Stimulated activated CD8-positive, alpha-beta memory T cell treated with anti-CD3 and anti-CD28 coated beads, Interleukin-15, amount 100 ng/mL, for 4 hours (primary cell): ENCODE measurements at places on chromosomes 5 and 9.

GRCh38 chr5:145971108-145971507 is 34.7 kb downstream of the SH3RF2 start:
- no peak for DNase-seq

GRCh38 chr5:76106149-76106548 is 23.0 kb downstream of the SV2C start:
- DNase-seq: no peak

DNA sequence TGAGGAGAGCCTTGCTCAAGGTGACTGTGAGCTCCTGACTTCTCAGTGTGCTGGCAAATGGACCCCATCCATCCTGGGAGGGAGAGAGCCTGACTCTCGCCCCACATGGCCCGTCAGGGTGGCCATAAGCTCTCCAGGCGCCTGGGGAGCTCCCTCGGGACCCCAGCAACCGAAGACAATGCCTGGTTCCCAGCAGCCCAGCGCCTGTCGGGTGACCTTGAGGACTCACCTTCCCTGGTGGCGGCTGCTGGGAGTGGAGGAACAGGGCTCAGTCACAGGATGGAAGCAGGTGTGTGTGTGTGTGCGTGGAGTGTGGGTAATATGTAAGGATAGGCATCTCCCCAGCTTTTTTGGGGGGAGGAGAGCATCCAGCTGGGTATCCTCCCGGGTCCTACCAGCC is 190.3 kb downstream of the MELK start:
- no peak for DNase-seq

DNA sequence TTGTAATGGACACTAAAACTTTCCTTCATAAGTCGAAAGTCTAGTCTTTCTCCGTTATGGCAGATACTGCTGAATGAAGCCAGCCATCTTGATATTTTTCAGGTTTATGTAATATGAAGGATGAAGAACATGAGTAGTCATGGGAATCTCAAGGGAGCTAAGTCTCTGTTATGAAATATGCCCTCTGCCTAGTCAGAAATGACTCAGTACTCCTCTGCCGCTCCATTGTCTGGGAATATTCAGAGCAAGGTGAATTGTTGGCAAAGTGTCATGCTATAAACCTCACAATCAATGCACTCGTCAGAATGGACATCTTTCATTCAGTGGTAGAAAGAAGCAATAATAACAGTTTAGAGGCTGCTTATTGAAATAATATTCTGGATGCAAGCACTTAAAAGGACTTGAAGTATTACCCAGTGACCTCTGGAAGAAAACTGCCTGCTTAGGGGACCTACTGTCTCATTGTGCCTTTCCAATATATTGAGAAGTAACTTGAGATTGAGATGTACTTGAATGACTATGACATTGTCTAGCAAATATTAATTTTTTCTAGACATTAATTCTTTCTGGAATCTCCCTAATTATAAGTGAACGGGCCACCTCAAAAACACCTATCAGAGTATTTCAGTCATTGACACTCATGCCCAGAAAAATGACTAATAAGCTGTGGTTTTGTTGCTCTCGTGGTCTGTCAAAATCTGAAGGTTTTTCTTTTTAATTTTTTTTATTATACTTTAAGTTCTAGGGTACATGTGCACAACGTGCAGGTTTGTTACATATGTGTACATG is 1011.5 kb upstream of the ACO1 start:
- no peak for DNase-seq

- no peak for DNase-seq
These were observed 35.6 kb downstream of the DAB2IP start for GRCh38 chr9:121686930-121687541.

GRCh38 chr5:56732121-56732520 is 83.2 kb upstream of the MAP3K1 start:
- no peak for DNase-seq

GRCh38 chr5:39479537-39479936 is 54.8 kb upstream of the DAB2 start:
- no peak for DNase-seq

DNA sequence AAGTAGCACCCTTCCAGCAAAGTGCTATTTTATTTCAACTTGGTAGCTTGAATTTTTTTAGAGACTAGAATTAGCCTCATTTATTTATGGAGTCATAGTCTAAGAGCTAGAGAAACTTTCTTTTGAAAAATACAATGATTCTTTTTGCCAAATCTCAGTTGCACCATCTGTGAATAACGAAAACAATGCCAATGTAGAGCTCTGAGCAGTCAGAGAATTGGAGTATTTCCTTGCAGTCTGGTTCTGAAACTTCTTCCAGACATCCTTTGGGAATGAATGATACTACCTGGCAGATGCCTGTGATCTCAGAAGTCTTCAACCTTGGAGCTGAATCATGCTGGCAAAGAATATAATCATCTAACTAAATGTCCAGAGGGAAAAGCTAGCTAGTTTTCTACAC is 511.5 kb upstream of the CYLC2 start:
- DNase-seq: no peak

DNA sequence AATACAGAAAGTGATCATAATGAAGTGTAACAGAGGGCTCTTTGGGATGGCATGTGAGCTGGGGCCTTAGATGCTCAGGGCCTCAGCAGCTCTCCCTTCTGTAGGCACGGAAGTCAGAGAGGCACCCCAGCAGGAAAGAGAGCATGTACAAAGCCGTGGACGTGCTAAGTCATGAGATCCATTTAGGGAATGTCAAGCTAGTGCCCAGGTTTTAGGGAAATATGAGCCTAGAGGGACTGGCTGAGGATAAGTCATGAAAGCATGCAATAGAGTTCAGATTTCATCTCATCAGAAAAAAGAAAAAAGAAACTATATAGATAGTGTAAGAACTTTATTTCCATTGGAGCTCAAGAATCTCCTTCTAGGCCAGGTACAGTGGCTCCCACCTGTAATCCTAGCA is 379.5 kb upstream of the KLF4 start:
- DNase-seq: no peak

DNA sequence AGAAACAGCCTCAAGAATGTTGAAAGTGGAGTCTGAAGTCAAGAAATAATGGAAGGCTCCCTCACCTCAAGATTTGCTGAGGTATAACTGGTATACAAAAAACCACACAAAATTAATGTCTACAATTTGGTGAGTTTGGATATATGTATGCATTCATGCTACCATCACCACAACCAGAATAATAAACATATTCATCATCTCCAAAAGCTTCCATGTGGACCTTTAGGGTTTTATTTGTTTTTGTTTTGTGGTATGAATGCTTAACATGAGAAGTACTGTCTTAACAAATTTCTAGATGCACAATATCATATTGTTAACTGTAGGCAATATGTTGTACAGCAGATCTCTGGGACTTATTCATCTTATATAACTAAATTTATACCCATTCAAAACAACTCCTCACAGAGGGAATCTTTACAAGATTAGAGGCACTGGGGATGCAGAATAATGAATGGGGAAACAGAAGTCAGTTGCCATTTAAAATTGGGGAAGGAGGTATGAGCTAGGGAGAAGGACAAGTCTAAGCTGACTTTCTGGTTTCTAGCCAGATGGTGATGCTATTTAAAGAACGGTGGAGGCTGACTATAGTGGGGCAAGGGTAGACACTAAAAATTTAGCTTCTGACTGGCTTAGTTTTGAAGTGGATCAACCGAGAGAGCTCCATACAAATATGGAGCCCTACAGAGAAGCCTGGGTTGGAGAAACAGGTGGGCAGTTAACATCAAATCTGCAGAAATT is 213.9 kb downstream of the BNC2 start:
- DNase-seq: no peak

GRCh38 chr9:113622600-113623400 is 159.3 kb downstream of the RGS3 start:
- no peak for DNase-seq

DNA sequence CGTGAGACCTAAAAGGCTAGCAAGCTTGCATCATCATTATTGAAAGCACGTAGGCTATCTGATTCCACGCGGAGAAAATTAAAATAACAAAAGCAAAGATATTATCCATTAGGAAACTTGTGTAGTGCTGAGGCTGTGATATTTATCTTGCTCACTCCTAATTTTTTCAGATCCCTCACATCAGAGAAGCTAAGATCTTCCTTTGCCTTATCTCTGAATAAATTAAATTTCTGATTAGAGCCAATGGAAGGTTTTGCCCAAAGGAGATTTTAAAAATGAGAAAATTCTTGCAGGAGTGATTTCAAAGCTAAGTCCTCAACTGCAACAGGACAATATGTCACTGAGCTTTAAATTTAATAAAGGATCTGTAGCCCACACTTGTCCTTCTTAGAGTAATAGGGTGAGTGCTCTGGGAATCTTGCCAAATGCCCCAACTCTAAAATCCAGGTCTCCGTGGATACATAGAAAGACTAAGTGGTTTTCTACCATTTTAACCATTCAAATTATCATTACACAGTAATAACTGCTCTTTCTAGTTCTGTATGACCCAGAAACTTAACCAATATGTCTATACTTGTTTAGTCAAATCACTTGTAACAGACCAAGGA is 295.0 kb downstream of the CAAP1 start:
- no peak for DNase-seq

- no peak for DNase-seq
These were observed 26.4 kb upstream of the ELL2 start for GRCh38 chr5:95988094-95988493.

GRCh38 chr9:97857606-97858392 is 4.8 kb downstream of the FOXE1 start:
- DNase-seq: no peak

GRCh38 chr5:95818181-95819147 is 4.1 kb downstream of the GLRX start:
- no peak for DNase-seq
